ENCODE measurements at places on chromosomes 16 and 17. TPM values are rescaled to one million over a fixed set of nuclear protein-coding genes. Genes with fewer than 3 reads are reported as not detected.

- H3K4me1 ChIP-seq: peaks cover 3% of the 10 kb centered on the region
- DNase-seq: no peak
- no peak overlapping the region for H3K27ac ChIP-seq
- peaks cover 6% of the 10 kb centered on the region for H3K27me3 ChIP-seq
- no peaks in the 10 kb centered on the region for H3K36me3 ChIP-seq
These were observed 14.1 kb downstream of the COL1A1 start for GRCh38 chr17:50187394-50187725.

Gene TCAP
- 1.2 TPM for total RNA-seq

- H3K4me1 ChIP-seq: no peaks in the 10 kb centered on the region
- no peaks in the 10 kb centered on the region for H3K36me3 ChIP-seq
- no peak for DNase-seq
- H3K4me3 ChIP-seq: no peak overlapping the region
These were observed 57.9 kb upstream of the BCO1 start for GRCh38 chr16:81180578-81180977.

GRCh38 chr16:49274591-49274990, 7.0 kb downstream of the CBLN1 start:
- H3K27me3 ChIP-seq: peaks cover 31% of the 10 kb centered on the region
- H3K36me3 ChIP-seq: no peaks in the 10 kb centered on the region
- peaks cover 18% of the 10 kb centered on the region for H3K4me1 ChIP-seq
- no peak for DNase-seq
- no peak overlapping the region for H3K4me3 ChIP-seq

GRCh38 chr17:55527540-55528118, 16.4 kb upstream of the SMIM36 start:
- H3K27ac ChIP-seq: no peak overlapping the region
- H3K4me1 ChIP-seq: peaks cover 4% of the 10 kb centered on the region
- no peaks in the 10 kb centered on the region for H3K36me3 ChIP-seq
- peaks cover 3% of the 10 kb centered on the region for H3K27me3 ChIP-seq

GRCh38 chr17:78789663-78790181, 7.6 kb upstream of the CYTH1 start:
- H3K4me1 ChIP-seq: peaks cover 4% of the 10 kb centered on the region
- no peak for DNase-seq
- no peak overlapping the region for H3K27ac ChIP-seq

GRCh38 chr16:7792346-7792745, 459.7 kb downstream of the RBFOX1 start:
- H3K4me1 ChIP-seq: no peaks in the 10 kb centered on the region
- H3K27me3 ChIP-seq: peaks cover 3% of the 10 kb centered on the region
- no peak overlapping the region for H3K4me3 ChIP-seq

All from endothelial cell (in vitro differentiated cells).